NCI-H2107 (cell line): ENCODE measurements at places on chromosomes 16 and 17.

DNA sequence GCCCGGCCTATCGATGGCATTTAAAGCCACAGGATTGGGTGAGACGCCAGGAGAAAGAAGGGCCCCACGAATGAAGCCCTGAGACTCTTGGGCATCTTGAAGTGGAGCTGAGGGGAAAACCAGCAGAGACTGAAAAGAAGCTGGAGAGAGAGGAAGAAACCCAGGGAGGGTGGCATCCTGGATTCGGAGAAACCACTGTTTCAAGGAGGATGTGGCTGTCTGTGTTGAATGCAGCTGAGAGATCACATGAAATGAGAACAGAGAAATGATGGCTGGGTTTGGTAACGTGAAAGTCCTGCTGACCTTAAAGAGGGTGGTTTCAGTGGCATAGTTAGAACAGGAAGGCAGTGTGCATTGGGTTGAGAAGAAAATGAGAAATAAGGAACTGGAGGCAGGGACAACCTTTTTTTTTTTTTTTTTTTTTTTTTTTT, 3.8 kb downstream of the TNFSF12 start:
- DNase-seq = no peak

- no peak for DNase-seq
Measured at GRCh38 chr17:81959362-81960129, 1.4 kb downstream of the NOTUM start.

DNA sequence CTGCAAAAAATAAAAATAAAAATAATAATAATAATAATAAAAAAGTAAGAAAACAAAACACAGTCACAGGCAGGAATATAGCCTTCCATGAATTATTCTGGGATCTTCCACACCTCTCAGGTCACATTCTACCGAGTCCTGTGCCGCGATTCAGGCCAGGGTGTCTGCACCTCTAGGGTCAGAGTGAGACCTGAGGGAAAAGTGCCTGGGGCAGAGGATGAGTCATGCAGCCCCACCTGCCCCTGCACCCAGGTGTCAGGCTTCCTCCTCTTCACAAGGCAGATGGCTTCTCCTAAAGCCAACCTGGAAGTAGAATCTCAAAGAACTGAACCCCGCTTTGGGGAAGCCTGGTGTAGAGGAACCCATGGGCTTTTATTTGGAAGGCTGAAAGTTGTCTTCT, 283.7 kb downstream of the CPPED1 start:
- no peak for DNase-seq

DNA sequence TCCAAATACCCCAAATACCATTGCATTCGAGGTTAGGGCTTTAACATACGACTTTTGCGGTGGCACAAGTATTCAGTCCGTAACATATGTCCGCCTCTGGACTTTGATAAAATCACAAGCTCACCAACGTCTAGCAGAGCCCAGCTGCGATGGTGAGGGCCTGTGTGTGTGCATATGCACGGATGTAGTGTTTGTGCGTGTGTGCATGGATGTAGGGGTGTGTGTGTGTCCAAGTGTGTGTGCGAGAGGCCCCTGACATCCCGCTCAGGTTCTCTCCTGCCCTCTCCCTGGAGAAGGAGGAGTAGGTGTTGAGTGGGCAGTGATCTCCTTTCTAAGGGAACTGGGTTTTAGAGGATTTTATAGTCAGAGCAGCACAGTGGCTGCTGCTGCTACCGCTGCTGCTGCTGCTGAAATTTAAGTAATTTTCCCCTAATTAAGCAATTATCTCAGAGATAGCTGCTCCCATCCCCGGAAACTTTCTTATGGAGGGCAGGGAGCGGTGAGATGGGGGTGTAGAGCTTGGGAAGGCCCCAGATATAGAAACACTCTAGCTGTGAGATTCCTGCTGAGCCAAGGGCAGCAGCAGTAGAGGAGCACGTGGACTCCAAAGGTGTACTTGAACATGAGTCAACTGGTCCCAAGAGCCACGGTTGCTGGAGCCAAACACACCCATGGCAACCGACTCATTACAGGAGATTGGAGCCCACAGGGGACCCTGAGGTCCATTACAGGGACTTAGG, 121.7 kb upstream of the SDK2 start:
- DNase-seq = peak; percentile 84

GRCh38 chr17:60583008-60583407, 17.0 kb upstream of the PPM1D start:
- no peak for DNase-seq

GRCh38 chr17:71395901-71396300, 724.9 kb upstream of the SOX9 start:
- no peak for DNase-seq

DNA sequence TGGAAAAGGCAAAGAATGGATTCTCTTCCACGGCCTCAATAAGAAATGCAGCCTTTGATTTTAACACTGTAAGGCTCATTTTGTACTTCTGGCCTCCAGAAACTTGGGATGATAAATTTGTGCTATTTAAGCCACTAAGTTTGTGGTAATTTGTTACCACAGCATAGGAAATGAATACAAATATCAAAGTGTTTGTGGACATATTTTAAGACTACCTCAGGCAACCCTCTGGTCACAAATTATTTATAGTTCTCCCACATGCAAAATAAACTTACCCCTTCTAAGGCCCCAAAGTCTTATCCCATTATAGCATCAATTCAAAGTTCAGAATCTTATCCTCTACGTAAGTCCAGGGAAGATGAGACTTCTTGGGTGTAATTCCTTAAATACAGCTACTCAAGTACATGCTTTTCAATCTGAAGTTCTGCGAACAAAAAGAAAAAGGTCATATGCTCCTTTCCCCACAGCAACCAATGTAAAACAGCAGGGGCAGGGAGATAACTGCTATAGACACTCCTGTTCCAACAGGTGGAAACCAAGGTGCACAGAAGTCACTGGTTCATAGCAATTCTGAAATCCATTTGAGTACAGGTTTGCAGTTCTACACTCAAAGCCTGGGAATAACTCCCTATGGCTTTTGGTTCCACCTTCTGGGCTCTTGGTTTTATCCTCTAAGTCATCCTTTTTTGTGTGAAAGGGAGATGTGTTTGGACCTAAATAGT, 5.4 kb upstream of the EFCAB13 start:
- no peak for DNase-seq

- no peak for DNase-seq
Measured at GRCh38 chr17:7794075-7794663, 39.8 kb upstream of the KDM6B start.

DNA sequence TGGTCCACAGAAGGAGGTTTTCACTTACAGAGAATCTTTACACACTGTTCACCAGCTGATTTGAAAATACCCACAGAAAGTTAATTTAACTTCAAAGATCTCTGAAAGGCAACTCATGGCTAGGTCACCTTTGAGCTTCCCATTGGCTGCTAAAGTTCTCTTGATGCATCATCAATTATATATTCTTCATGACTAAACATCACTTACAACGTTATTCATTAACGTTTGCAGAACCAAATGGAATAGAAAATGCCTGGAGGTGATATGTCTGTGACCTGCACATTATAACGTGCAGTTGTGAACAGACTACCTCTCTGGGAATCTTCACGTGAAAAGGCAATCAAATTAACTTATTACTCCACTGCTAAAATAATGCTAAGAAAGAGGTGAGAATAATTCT, 238.5 kb downstream of the ZFHX3 start:
- no peak for DNase-seq

GRCh38 chr16:58638148-58639036, 8.8 kb upstream of the CNOT1 start:
- DNase-seq = no peak

- DNase-seq = no peak
Measured at GRCh38 chr16:13254998-13255614, 353.7 kb downstream of the SHISA9 start.
